Smooth muscle cell of the brain vasculature (primary cell): ENCODE measurements at places on chromosomes 12 and 14.

GRCh38 chr12:119692997-119693396 is 25.1 kb downstream of the PRKAB1 start:
- no peak for DNase-seq

DNA sequence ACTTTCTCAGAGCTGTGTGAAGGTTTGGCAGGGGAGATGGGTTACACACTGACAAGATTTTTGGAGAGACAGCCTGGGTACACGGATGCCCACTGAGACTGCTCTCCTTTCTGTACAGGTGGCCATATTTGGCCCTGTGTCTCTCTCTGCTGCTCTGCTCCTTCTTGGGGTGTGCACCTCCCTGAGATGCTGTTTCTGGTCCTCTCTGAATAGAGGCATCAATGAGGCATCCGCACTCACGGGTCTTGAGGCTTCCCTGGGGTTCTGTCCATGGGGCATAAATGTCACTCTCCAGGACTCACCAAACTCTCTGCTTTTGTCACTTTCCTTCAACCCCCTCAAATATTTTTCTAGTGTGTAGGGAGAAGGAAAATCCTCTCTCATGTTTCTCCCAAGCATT is 77.5 kb downstream of the TTC8 start:
- no peak for DNase-seq

GRCh38 chr12:56785874-56786273 is 22.8 kb downstream of the HSD17B6 start:
- DNase-seq, result no peak

GRCh38 chr12:13148485-13148847 is 45.0 kb upstream of the GSG1 start:
- DNase-seq, result no peak

DNA sequence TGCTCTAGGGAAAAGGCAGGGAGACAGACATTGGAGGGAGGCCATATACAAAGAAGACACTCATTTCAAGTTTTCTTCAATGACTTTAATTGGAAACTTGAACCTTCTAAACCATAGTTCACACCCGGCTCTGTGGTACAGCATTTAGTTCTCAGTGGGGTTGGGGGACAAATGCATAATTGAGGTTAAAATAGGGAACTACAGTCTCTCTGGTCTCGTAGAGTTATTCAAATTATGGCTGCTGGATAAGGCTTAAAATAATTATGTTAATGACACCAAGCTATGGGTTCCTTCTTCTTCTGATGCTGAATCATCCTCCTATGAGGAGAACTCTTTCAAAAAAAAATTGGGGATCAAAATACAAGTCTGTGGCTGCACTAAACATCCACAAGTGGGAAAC is 3.8 kb upstream of the RPAP3 start:
- DNase-seq, result no peak

- no peak for DNase-seq
Observed at GRCh38 chr14:64722842-64723447, 18.7 kb downstream of the PLEKHG3 start.

GRCh38 chr12:122981036-122981471 is 573 bp downstream of the ARL6IP4 start:
- no peak for DNase-seq

DNA sequence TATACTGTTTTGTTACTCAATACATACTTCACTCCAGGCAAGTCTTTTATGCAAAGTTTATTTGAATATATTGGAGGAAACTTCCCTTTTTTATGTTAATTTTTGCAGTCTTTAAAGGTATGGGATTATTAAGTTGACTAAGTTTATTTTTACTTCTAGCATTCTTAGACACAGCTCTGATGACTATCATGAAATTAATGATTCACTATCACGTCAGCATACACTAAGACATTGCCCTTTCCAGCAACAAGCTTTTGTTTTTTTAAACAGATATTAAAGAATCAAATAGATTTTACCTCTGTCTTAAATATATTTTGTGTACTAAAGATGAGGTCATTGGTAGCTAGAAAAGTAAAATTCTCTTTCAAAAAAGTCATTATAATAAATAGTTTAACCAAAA is 52.1 kb downstream of the DERA start:
- no peak for DNase-seq

- DNase-seq, result no peak
Observed at GRCh38 chr12:72610342-72610741, 338.2 kb downstream of the TRHDE start.

DNA sequence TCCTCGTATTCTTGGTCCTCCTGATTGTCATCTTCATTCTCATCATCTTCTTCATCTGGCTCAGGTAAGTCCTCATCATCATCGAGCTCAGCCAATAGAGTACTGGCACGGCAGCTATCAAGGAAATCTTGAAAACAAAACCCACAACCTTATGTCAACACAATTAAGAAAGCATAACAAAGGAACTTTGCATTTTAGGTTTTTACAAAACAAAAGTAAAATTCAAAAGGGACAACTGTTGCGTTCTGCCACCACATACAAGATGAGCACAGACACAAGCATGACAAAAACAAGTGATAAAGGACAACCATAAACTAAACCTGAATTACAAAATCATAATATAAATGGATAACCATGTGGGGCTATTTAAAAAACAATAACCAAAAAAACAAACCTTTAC is 84.7 kb downstream of the HECTD1 start:
- no peak for DNase-seq

GRCh38 chr12:86052921-86053320 is 178.8 kb downstream of the NTS start:
- no peak for DNase-seq

DNA sequence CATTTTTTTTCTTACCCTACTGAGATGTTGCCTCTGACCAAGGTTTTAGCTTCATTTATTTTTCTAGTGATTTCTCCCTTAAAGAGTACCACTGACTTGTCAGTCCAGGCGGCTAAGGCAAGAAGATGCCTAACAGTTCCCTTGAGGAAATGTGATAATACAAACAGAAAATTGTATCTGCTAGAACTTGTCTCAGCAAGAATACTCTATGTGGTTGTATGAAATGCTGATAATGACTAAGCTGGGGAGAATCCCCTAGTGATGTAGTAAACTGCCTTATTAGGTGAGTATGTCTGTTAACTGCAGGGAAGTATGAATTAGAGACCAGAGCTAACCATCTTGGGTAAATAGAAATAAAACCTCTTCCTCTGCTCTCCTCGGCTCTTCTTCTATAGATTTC is 6.7 kb downstream of the C12orf54 start:
- DNase-seq, result no peak

DNA sequence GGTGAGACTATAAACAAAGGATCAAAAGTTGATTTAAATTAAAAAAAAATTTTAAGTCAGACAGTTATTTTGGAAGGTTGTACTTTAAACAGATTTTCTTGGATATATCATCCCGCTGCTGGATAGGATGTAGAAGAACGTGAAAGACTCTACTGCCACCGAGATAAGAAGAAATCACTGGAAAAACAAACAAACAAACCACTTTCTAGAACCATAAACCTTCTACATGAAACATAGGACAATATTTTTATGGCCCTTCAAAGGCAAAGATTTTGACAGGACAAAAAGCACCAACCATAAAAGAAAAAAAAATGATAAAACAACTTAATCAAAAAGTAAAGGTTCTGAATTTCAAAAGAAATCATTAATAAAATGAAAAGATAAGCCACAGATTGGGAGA is 268.2 kb upstream of the DAAM1 start:
- DNase-seq, result no peak

GRCh38 chr14:70555890-70556289 is 21.1 kb upstream of the ADAM20 start:
- DNase-seq, result no peak

GRCh38 chr14:74980731-74981461 is 21.8 kb upstream of the EIF2B2 start:
- peak; percentile 72 for DNase-seq
